ENCODE measurements at places on chromosomes 7 and 10.

DNA sequence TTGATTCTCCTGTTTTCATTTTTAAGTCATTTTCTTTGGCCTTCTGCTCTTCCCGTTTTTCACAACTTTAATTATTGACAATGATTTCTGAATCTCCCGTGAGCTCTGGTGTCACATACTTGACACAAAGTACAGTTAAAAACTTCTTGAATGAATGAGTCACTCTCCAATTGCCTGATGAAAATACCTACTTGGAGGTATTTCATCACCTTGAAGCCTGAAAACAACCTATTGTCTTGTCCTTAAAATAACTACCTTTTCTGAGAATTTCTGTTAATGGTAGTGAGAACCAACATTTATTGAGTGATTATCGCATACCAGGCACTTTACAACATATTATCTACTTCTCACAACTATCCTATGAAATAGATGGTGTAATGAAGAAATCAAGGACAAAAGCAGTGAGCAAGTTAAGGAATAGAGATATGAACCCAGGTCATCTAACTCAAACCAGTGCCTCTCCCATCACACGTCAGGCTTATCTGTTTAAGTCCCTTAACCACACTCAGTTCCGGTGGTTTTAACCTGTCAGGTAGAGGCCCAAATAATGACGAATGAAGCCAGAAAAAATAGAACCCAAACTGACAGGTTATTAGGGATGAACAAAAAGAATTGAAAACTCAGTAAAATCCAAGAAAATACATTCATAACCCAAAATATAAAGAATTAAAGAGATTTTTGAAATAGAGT lies 11.6 kb downstream of the BET1 start:
- no peak for DNase-seq

DNA sequence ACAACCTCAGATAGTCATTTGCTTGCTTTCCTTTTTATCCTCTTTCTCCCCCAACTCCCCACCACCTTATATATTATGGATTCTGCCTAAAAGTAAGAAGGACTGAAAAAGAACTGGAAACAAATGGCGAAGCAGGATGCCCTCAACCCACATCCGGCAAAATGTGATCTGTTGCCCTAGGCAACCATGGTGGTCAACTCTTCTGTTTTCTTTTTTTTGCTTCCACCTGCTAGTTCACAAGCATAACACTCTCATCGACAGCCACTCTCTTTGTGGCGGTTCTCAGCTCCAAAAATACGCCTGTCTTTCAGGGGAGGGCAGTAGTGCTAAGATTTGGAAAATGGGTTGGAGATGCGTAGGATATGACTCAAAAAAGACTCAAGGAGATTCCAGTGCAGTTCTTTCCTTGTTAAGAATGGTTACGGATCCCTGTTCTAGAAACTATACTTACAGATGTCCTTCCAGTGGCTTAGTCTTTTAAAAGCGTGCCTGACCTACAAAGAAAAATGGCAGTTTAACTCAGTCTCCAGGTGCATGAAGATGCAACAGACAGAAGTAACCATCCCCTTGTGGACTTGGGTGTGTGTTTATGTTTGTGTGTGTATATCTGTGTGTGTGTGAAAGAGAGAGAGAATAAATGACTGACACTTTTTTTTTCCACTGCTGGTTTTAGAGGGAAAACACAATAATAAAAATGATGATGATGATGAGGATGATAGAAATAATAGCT lies 10.7 kb downstream of the APBB1IP start:
- no peak for DNase-seq

GRCh38 chr7:107463139-107464078 lies 6.4 kb upstream of the GPR22 start:
- DNase-seq = peak; percentile 47

DNA sequence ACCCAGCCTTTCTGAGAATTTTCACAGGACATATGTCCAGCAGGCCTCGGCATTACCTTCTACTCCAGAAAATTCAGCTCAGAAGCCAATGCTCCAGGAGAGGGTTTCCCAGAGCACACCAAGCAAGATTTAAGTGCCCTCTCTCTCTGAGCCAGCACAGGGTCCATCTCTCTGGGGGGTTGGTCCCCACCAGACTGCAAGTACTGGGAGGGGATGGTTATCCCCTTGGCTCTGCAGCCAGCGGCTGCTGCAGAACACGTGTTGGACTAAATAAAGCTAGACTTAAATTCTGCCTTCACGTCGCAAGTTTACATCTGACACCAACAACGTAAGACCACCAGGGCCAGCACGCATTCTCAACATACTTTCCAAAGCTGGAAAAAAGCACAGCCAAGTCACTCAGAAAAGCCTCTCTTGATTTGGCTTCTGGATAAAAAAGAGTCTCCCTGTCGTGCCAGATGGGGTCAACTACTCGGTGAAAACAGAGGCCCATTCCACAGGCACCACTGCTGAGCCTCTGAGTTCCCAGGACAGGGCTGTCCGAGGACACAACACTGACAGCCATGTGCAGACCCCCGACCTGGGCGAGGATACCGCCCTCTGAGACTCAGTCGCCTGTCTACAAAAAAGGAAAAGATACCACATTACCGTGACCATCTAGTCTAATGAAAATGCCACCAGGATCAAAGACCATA lies 77.3 kb downstream of the CTBP2 start:
- DNase-seq = no peak

- DNase-seq = no peak
Observed at GRCh38 chr7:33626869-33627268, 278.5 kb upstream of the BMPER start.

DNA sequence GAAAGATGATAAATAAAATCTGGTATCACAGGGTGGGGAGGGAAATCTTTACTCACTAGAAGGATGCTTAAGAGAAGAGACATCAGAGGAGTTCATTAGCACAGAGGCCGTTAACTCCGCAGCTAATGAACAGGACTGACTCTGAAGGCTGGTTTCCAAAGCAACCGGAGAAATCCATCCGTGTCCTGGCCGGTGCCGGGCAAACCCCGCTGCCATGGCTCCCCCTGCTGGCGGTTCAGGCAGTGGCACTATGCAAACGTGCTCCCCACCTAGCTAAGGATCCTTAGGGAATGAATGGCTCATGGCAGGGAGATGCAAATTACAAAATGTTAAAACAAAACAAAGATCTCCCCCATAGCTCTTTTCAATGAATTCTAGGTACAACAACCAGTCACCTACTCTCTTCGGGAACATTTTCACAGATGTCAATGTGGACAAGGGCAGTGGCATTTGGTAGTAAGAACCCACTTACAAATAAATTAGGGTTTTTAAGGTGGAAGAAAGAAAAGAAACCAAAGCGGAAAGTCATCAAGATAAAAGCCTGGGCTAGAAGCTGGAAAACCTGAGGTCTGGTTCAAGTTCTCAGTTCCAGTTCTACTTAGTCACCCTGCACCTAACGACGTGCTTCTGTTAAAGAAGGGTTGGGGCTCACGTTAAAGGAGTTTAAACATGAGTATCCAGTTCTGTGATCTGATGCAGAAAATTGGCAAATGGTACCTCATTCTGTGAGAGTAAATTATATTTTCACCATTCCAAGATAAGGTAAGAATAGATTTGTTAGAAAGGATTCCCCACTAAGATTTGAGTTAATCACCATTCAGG lies 138.2 kb downstream of the SVIL start:
- DNase-seq = peak; percentile 55

- DNase-seq = no peak
Observed at GRCh38 chr7:98902523-98902922, 24.2 kb downstream of the TRRAP start.

GRCh38 chr7:115008465-115009114 lies 86.7 kb downstream of the MDFIC start:
- peak; percentile 78 for DNase-seq

DNA sequence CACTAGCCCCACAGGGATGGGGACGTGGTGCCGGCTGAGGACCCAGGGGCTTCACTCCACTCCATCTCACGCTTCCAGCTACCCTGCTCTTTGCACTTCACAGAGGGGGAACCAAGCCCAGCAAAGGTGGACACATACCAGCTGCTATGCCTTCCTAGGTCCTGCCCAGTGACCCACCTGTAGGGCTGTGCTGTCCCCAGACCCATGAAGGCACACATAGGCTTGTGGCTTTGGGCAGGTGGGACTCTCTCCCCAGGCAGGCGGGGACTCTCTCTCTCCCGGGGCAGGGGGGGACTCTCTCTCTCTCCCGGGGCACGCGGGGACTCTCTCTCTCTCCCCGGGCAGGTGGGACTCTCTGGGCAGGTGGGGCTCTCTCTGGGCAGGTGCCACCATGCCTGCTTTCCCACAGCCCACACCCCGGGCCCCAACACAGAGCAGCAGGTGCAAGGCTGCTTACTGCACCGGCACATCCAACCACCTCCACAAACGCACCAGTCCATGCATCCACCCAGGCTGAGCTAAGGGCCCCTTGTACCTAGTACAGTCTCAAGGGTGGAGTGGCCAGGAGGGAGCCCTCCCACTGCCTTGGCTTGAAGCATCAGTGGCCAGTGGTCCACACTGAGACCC lies 13.8 kb upstream of the GPR146 start:
- no peak for DNase-seq

DNA sequence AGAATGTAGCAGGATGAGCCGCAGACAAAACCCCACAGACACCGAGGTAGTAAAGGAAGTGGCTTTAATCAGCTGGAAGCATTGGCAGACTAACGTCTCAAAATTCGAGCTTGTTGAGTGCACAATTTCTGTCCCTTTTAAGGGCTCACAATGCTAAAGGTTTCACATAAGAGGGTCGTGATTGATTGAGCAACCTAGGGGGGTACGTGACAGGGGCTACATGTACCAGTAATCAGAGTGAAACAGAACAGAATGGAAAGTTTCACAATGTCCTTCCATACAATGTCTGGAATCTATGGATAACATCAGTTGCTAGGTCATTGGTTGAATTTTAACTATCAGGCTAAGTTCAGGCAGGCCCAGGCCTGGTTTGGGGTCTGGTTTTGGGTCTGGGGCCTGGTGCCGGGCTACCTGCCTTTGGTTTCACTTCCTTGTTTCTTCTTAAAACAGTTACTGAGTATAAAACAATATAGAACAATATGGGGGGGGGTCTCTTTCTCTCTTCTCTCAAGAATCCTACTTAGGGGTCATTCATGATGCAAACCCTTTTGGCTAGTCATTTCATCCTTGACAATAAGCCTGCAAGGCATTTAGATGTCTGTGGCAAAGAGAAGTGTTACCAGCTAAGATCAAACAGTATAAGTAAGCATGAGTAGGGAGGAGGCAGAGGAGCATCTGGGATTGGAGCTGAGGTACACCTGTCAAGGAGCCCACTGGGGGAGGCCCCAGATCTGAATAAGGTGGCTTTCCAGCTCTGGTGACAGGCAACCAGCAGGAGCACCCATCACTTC lies 364.1 kb downstream of the TNS3 start:
- no peak for DNase-seq

DNA sequence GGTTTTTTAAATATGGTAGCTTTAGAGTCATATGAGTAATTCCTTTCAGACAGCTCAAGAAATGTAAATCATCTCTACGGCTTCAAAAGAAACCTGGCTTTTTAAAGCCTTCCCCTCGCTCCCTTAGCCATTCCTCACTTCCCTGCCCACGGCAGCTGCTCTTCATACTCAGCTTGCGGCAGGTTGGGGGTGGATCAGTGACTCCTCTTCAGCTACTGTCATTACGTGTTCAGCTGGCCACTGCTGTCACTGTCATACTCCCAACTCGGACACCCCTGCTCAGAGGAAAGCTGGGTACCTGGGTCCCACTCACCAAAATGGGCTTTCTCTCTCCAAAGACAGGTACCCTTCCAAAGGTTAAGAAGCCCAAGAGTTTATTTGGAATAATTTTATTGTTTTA lies 6.6 kb downstream of the YWHAG start:
- DNase-seq = no peak

- DNase-seq = no peak
Observed at GRCh38 chr7:106089647-106090046, 22.5 kb downstream of the SYPL1 start.

GRCh38 chr10:93068411-93069244 lies 5.1 kb upstream of the CYP26A1 start:
- no peak for DNase-seq

Data from left hindlimb (tissue), 1 donor.